Tongue (tissue), 3 donors: ENCODE measurements at places on chromosomes 11 and 22. TPM values are rescaled to one million over a fixed set of nuclear protein-coding genes. Genes with fewer than 3 reads are reported as not detected.
A peak's percentile ranks its signal among the peaks of the same experiment; 100 is the strongest.

- DNase-seq: no peak
Measured at GRCh38 chr11:31824332-31824878, 13.3 kb upstream of the PAX6 start.

ANKK1 gene
- total RNA-seq: 0.21 TPM

GRCh38 chr11:969651-970205 lies 44.1 kb downstream of the AP2A2 start:
- DNase-seq: no peak

OR52I2 gene
- total RNA-seq: not detected

HEPN1 gene
- total RNA-seq: not detected

DNA sequence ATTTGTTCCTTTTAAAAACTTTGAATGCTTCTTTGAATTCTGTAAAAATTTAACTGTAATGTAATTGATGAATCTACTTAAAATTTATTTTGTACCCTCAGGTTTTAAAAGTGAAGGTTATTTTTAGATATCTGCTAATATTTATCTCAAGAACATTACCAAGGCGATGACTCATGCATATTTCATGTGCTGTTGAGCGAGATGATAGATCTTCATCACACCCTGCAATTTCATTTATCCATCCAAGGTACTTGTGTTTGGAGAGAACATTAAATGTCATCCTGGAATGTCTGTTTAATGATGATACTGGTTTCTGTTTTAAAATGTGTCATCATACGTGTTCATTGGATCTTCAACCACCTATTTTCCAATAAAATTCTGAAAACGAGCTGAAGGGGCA lies 6.7 kb upstream of the OOSP4A start:
- DNase-seq: no peak

PICK1 gene
- total RNA-seq: 14.9 TPM

DNA sequence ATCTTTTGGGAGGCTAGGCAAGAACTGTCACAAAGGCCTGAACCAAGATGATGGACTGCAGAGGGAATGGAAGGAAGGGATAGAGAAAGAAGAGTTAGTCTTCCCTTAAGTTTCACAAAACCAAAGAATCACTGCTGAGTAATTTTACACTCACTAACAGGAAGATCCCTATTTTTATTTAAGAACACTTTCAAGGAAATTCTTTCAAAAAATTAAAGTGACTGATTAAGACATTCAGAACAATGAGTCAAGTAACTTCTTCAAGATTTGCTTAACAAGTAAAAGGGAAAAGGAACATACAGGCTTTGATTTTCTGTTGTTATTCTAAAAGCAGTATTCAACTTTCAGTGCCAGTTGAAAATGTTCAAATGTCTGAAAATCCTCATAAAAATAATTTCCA lies 3.1 kb downstream of the PITPNB start:
- DNase-seq: no peak

- no peak for DNase-seq
Measured at GRCh38 chr22:29833392-29833965, 4.6 kb downstream of the ASCC2 start.

- peak; percentile 94 for DNase-seq
Measured at GRCh38 chr11:126355324-126355925, at the start of gene ST3GAL4. Gene ST3GAL4, plus strand, starts transcription at chr11:126355686. Its CDS starts 50,470 bp downstream, at chr11:126406156.

DNA sequence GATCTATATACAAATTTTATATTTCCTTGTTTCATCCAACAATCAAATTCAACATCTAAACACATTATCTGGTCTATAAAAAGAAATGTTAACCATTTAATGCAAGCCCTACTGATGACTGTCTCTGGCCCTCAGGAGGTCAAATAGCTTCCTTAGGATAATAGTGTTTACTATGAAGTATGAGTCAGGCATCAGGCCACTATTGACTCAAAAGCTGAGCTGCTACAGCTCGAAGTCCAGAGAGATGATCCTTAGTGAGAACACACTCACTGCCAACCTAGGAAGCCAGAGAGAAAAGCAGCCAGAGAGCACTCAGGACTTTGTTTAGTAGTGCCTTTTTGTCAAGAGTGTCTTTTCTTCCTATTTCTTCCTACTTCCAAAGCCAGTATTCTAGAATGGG lies 171.8 kb downstream of the SOX6 start:
- no peak for DNase-seq

CTSF gene
- 35.7 TPM for total RNA-seq

DNA sequence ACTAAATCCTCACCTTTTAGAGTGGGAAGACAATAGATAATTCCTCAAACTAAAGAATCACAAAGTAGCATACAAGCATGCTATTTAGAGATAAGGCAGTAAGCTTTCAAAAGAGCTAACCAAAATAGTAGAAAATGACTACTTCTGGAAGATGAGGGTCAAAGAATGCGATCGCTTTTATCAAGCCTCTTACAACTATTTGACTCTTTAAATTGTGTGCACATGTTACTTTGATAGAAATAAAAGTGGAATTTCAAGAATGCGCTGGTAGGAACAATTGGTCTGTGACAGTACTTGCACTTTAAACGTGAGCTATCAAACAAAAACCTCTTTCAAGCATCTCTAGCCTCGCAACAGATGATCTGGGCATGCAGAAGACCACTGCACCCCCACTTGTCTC lies 97.3 kb downstream of the COMMD9 start:
- DNase-seq: no peak

- DNase-seq: no peak
Measured at GRCh38 chr22:49233507-49234100, 594.1 kb downstream of the BRD1 start.
